ENCODE measurements at places on chromosomes 7 and 10.

DNA sequence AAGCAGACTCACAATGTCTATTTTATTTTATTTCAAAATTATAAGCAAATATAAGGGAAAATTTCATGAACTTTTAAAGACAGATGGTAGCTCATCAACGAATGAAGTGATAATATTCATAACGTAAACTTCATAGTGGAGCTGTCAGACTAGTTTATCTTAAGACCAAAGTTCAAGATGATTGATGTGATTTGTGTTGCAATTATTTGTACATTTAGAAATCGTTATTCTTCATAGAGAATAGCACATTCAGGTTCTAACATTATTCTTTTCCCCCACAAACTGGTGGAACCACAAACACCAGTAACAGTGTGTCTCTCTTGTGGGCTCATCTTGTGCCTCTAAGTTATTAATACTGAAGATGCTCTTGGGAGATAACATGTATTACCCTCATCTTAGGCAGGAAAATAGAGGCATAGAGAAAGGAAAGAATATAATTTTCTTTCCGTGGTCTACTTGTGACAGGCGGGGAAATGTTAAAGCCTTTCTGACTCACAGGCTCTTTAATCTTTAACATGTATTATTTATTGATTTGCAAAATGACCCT is 37.0 kb downstream of the CCSER2 start:
- no peak for DNase-seq

- no peak for DNase-seq
Measured at GRCh38 chr7:105097619-105098018, 83.6 kb downstream of the KMT2E start.

GRCh38 chr7:17056491-17057142 is 174.8 kb upstream of the AGR3 start:
- no peak for DNase-seq

DNA sequence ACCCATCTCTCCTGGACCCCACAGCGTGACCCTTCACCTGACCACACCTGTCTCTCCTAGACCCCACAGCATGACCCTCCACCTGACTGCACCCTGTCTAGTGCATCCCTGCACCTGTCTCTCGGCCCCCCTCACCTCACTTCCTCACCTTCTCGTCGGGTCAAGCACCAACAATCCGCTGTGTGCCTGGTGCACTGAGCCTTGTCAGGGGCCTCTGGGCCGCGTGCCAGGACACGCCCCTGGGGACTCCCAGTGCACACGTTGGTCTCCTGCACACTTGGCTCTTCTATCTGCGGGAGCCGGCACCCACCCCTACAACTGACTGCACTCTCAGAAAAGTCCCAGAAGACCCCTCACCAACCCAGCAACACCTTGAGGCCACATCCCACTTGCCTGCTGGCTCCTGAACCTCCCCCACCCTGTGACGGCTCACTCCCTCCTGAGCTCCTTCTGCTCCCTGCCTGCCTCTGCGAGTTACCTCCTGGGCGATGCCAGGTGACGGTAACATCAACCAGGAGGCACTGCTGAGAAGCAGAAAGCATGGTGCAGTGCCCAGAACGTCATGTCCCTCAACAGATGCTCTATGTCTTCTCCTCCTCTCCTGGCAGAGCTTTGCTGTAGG is 147.6 kb downstream of the DIP2C start:
- peak; percentile 41 for DNase-seq

DNA sequence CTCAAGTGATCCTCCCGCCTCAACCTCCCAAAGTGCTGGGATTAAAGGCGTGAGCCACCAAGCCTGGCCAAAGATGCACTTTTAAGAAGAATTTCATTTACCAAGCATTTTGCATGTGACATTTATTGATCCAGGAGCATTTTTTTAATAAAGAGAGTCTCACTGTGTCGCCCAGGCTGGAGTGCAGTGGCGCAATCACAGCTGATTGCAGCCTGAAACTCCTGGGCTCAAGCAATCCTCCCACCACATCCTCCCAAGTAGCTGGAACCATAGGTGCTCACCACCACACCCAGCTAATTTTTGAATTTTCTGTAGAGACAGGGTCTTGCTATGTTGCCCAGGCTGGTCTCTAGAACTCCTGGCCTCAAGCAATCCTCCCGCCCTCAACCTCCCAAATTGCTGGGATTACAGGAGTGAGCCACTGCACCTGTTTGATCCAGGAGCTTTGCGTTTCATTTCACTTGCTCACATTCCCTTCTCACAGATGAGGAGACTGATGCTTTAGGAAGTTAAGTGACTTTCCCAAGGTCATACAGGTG is 4.4 kb upstream of the TBL2 start:
- DNase-seq: no peak

- DNase-seq: no peak
Measured at GRCh38 chr10:17100586-17100985, 29.0 kb downstream of the CUBN start.

GRCh38 chr7:16065939-16066338 is 355.4 kb downstream of the CRPPA start:
- DNase-seq: no peak

DNA sequence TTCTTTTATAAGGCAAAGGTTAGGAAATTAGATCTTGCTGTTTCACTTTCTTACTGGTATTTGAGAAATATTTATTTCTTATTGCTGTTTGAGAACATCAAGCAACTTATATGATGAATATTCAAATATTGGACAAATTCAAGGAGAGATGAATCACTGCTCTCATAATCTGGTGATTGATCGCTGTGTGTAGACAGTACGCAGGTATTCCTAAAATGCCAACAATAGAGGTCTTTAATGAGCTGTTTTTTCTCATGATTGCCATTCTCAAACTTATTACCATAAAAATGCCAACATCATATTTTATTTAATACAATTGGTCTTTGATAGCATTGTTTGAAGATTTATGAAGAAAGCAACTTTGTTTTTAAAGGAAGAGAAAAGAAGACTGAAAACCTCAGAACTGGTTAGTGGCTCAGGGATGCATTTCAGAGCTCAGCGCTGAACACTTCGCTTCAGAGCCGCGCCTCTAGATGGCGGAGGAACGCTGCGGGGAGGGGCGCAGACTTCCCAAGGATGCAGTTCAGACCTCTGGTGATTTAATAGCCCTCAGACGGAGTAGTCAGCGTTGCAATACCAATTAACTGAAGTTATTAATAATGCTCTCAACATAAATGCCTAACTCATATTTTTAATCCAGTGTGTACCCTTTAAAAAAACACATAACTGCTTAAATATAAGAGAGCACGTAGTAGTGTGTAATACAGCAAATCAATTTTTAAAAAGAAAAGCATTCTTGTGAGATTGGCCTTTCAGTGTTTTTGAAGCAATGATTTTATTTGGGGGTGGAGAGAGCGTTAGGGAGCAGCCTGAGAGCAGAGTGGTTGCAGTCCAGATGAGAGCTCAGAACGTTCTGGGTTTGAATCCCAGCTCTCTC is 38.5 kb upstream of the STEAP4 start:
- peak; percentile 33 for DNase-seq

All from COR-L47 (cell line).